Motor neuron (in vitro differentiated cells): ENCODE measurements at places on chromosomes 3 and 15. TPM values are rescaled to one million over a fixed set of nuclear protein-coding genes. Genes with fewer than 3 reads are reported as not detected.

- no peak for ATAC-seq
These were observed 298.0 kb upstream of the RBMS3 start for GRCh38 chr3:28982906-28983305.

- no peak for ATAC-seq
These were observed 277.9 kb upstream of the GADL1 start for GRCh38 chr3:31172336-31172735.

- ATAC-seq = peak; percentile 82
These were observed 81.1 kb upstream of the NEO1 start for GRCh38 chr15:72970933-72971760.

PRSS50 gene
- not detected in 2 replicates for total RNA-seq

KLF15 gene
- total RNA-seq = 1.4 and 1.6 TPM in 2 replicates

C3orf33 gene
- total RNA-seq = 4.4 and 4.9 TPM in 2 replicates

- ATAC-seq = no peak
These were observed 28.2 kb upstream of the RSL24D1 start for GRCh38 chr15:55224892-55225291.

- ATAC-seq = peak; percentile 23
These were observed 985 bp downstream of the TRPC1 start for GRCh38 chr3:142724682-142725356.

DNA sequence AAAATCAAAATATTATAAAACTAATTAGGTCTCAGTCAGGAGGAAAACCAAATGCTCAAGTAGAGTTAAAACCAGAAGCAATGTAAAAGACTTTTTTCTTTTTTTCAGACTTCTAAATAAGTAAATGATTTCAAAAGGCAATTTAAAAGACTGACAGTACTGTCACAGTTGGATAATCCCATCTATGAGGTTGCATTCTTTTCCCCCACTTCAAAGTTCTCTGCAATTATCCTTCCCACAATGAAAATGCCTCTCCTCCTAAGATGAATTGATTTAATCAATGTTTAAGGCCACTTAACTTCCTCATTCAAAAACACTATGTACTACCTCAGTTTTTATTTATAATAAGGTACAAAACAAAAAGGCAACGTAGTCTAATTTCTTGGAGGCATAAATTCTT is 8.1 kb downstream of the MRPL3 start:
- no peak for ATAC-seq

GAP43 gene
- 267 and 274 TPM in 2 replicates for total RNA-seq

GRCh38 chr15:66394915-66395314 is 8.2 kb downstream of the MAP2K1 start:
- no peak for ATAC-seq

GRCh38 chr15:85711580-85712192 is 83.0 kb downstream of the KLHL25 start:
- peak; percentile 55 for ATAC-seq

DNA sequence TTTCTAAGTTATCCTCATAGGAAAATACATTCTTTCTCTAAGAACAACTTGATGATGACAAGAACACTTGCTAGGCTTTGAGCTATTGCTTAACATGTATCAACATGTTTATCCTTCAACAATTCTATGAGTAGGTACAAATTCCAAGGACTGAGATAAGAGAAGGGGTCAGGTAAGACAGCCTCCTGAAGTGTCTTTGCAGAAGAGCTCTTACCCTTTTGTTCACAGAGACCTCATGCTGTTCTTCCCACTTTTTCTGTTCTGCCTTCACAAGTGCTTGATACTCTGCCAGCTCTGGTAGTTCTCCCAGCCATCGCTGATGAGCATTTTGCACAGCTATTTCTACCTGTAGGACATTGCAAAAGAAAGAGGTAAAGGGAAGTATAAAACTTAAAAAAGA is 50.9 kb downstream of the CEP152 start:
- no peak for ATAC-seq

GP5 gene
- total RNA-seq = 0.29 and 0.52 TPM in 2 replicates

GRCh38 chr3:151236736-151237135 is 33.7 kb upstream of the GPR171 start:
- ATAC-seq = peak; percentile 33

GRCh38 chr3:188750617-188751016 is 421.2 kb upstream of the TPRG1 start:
- no peak for ATAC-seq

DNA sequence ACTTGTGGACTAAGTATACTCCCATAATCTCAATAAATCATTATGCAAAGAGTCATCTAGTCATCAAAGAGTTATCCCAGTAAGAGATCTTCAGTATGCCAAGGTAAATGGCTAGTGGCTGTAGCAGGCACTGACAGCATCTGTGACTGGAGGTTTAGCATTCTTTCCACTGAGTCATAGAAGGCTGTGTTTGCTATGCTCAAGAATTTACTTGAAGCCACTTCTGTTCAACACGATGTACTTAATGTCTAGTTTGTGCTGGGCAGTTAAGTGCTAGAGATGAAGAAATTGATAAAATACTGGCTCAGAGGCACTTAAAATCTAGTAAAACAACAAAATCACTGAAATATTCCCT is 13.0 kb downstream of the ZBED2 start:
- ATAC-seq = no peak

GRCh38 chr15:91521548-91521947 is 332.0 kb upstream of the SLCO3A1 start:
- ATAC-seq = no peak

AADACL2 gene
- total RNA-seq = 0.14 TPM in 1 of 2 replicates, not detected in the other

GRCh38 chr15:74174219-74174957 is 878 bp downstream of the ISLR start:
- no peak for ATAC-seq

REC114 gene
- total RNA-seq = not detected in 2 replicates

GPR62 gene
- 0.81 and 0.92 TPM in 2 replicates for total RNA-seq

ATP8B4 gene
- total RNA-seq = 2.2 and 2.8 TPM in 2 replicates

NXPE3 gene
- total RNA-seq = 12.9 and 14.4 TPM in 2 replicates

SLC24A5 gene
- 0.11 TPM in 1 of 2 replicates, not detected in the other for total RNA-seq

GRCh38 chr3:31544634-31545033 is 11.9 kb downstream of the STT3B start:
- peak; percentile 56 for ATAC-seq

CKMT1B gene
- total RNA-seq = 4.2 and 4.3 TPM in 2 replicates

DNA sequence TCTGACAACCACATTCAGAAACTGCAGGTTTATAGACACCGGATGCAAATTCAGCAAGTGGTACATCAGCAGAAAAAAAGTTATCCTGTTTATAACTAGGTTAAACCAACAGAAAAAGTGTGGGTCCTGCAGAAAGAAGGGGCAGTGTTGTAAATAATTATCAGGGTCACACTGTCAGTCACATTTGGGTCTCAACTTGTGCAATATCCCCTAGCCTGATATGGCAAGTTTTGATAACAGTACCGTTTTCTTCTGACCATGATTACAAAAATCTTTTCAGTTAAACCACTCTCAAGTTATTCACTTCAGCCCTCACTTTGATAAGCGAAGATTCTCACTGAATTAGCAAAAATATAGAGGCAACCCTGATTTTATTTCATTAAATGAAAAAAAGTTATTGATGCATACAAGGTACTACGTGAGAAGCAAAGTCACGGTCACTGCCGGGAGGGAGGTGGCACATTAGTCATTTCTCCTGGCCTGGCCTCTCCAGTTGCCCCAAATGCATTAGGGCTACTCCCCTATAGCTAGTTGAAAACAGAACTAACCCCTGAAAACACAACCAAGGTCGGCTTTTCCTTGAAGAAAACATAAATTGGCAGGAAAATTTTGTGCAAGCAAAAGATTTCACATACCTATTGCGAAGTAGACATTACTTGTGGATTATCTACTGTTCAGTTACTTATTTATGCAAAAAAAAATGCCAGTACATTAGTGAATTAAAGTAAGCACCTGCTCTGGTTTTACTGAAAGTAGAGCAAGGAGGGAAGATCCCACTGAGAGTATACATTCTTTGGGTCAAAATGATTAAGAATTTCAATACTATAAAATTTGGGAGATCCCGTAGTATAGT is 28.6 kb downstream of the IL5RA start:
- ATAC-seq = no peak

DNA sequence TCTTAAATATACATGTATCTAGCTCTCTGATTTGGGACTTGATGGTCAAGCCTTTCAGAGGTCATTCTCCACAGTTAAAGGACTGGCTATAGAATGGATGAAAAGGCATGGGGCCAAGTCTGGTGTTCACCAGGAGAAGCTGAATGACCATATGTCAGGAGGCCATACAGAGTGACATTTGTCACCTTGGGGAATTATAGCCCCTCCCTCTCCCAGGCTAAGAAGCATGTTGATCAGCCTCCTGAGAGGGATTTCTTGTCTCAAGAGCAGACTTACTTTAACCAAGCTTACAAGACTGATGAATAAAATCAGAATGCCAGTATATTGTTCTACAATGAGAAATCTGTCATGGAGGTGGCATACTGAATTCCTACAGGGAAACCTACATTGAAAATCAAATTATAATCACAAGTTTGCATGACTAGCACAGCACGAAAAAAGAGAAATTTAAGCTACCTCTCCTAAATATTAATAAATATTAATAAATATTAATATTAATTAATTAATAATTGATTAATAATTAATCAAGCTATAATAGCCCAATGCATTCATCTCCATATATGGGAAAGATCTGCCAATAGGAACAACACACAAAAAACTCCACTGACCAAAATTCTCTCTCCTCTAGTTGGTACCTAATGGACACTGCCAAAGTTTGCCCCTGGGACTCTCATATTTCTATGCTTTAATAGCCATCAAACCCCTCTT is 47.3 kb downstream of the ATP8B4 start:
- no peak for ATAC-seq

ITPKA gene
- 1.6 and 2.3 TPM in 2 replicates for total RNA-seq

OR5K1 gene
- 0.10 TPM in 1 of 2 replicates, not detected in the other for total RNA-seq

DNA sequence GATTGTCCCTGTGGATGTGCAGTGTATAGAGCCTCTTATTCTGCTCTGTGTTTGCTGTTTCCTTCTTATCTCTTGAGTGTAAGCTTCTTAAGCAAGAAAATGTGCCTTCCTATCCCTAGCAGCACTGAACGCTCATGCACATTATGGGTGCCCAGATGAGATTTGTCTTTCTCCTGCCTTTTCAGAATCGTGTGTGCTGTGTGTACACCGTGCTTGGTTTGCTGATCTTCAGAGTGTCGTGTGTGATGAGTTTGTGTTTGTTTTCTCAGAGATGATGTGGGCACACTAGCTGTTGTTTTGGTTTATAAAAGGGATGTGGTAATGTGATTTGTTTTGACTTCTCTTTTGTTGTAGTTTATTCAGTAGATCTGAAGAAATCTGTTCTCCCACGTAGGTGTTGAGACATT is 19.7 kb downstream of the GPR171 start:
- peak; percentile 72 for ATAC-seq

DNA sequence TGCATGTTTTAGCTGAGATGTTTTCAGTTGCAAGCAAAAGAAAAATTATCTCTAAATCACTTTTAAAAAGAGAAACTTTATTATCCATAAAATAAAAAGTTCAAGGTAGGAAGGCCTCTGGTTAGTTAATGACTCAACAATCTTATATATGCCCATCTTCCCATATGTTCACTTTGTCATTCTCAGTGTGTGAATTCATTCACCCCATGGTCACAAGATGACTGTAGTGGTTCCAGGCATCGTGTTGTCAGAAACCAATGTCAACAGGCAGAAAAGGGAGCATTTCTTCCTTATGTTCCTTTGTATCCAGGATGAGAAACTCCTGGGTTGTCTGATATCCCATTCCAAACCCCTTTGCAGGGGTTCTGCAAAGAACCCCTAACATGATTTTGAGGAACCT is 119.9 kb upstream of the RAP2B start:
- no peak for ATAC-seq

GRCh38 chr3:16816048-16816780 is 68.5 kb upstream of the PLCL2 start:
- no peak for ATAC-seq

- no peak for ATAC-seq
These were observed 747 bp downstream of the SORD start for GRCh38 chr15:45023659-45024225.

GRCh38 chr3:112640930-112641801 is at the start of gene CCDC80:
Gene CCDC80, minus strand, starts transcription at chr3:112641143. Its CDS starts 1,238 bp downstream, at chr3:112639905.
- ATAC-seq = peak; percentile 27

- no peak for ATAC-seq
These were observed 29.6 kb upstream of the SECISBP2L start for GRCh38 chr15:49075881-49076280.

DNA sequence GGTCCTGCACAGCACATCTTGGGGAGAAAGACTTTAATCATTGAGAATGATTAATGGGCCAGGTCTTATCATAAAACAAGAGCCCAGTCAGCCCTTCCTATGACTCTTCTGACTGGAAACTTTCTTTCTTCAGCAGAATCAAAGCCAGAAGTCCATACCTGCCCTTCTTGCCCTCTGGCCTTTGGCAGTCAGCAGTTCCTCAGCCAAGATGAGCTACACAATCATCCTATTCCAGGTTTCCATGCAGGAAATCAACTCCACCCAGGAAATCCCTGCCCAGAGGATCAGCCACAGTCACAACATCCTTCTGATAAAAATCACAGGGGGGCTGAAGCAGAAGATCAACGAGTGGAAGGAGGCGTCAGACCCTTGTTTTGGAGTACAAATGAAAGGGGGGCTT is 26.9 kb downstream of the ZNF589 start:
- ATAC-seq = no peak

DNA sequence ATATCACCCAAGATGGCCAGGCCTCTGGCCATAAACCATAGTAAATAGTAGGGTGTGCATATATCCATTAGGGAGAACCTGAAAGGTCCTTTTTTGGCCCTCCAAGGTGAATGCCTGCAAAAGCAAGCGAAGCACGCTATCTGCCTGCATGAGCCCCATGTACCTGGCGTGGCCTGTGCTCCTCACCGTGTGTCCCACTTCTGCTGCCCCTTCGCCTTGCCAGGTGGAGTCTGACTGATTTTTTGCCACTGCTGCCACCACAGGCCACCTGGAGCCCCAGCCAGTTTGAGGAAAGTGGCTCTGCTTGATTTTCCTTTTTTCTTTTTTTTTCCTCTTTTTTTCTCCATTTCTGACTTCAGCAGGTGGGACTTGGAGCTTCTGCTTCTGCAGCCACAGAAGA is 139.7 kb downstream of the SNRPN start:
- no peak for ATAC-seq

IFT122 gene
- 15.1 and 22.6 TPM in 2 replicates for total RNA-seq

GRCh38 chr3:172704001-172704400 is 6.9 kb downstream of the NCEH1 start:
- ATAC-seq = no peak

- ATAC-seq = no peak
These were observed 64.3 kb downstream of the RYK start for GRCh38 chr3:134186391-134186790.

ETV5 gene
- 9.5 and 10.4 TPM in 2 replicates for total RNA-seq

ROBO1 gene
- total RNA-seq = 63.8 and 66.2 TPM in 2 replicates

GRCh38 chr15:60101416-60101815 is 97.3 kb downstream of the FOXB1 start:
- no peak for ATAC-seq

GRCh38 chr3:65779390-65779789 is 259.3 kb downstream of the MAGI1 start:
- no peak for ATAC-seq

SHC4 gene
- total RNA-seq = 10.8 and 11.3 TPM in 2 replicates

DNA sequence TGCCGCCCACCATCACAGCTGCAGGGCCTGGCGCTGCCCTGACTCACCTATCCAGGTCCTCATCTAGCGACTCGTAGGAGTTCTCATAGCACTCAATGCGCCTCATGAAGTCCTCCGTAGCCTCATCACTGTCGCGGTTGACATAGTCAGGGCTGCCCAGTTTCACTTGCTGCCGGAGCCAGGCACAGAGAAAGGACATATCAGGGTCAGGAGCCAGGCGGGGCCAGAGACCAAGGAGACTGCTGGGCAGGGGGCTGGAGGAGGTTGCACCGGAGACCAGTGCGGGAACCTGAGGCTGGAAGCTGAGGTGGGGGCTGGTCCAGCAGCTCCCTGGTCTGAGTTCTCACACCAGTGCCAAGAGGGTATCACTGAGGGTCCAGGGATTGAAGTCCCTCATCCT is 18.2 kb downstream of the PFKFB4 start:
- ATAC-seq = no peak

CPNE9 gene
- total RNA-seq = 0.46 and 0.63 TPM in 2 replicates

SPINT1 gene
- 0.70 and 1.2 TPM in 2 replicates for total RNA-seq
